ENCODE measurements at places on chromosomes 4 and X.

DNA sequence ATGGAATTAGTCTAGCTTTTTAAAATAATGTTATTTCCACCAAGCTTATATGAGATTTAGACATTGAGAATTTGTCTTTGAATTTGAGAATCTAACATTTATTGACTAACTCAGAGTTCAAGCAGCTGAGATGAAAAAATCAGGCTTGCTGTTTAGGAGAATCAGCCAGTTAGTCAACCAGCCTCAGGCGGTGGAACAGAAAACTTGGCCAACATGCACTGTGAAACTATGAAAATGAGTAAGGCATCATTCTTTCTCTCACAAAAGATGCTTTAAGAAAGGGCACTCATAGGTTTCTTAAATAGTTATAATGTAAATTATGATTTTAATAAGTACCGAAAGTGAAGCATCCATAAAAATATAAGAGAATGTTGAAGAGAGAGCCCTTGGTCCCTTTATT lies 84.2 kb downstream of the NFKB1 start:
- DNase-seq, result no peak

DNA sequence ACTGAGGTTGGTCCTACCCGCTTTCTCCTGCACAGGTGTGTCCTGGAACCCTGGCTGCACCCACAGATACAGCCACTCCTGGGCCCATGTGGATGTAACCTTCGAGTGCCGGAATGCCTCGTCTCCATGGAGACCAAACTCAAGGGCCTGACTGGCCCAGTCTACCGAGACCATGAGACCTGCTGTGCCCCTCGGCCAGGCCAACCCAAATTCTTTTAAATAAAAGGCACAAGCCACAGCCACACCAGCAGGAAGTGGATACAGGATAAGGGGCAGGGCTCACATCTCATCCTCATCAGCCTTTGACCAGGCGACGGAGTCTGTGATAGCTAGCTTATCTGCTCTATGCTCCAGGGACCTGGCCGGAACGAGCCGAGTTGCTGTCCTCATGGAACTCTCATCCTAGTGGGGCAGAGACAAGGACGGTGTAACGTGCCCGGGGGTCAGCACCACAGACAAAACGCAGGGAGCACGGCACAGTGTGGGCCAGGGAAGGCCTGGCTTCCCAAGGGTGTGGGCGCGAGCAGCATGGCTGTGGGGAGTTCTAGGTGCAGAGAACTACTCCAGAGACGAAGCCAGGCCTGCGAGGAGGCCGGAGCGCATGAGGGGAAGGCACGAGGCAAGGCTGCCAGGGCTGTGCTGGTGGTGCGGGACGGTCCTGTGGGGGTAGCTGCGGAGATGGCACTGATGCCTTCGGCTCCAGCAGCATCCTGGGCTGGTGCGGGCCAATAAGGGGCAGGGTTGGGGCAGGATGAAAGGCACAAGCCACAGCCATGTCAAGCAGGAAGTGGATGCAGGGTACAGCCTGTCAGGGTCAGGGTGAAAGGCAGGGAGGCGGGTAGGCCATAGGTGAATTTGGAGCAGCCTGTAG lies 22.7 kb downstream of the NOP14 start:
- DNase-seq, result no peak

- DNase-seq, result no peak
These were observed 226.4 kb upstream of the CASK start for GRCh38 chrX:42149765-42150164.

- no peak for DNase-seq
These were observed 74.0 kb downstream of the GRIA2 start for GRCh38 chr4:157294575-157294974.

- no peak for DNase-seq
These were observed 277.7 kb downstream of the ARAP2 start for GRCh38 chr4:35966566-35966965.

DNA sequence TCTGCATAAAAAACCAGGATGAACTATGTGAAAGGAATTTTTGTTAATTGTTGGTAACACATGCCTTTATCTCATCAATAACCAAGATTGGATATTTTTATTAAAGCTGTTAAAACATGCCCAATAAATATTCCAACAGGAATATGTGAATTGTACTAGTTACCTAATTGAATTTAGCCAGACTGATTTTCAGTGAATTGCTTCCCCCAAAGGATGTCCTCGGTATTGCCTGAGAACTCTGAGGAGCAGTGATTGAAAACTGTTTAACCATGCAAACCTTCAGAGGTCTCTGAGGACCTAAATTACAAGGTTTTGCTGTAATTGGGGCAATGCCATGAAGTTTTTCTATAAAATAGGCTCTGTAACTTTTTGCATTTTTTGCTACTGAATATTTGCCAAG lies 66.6 kb downstream of the BLTP1 start:
- DNase-seq, result peak; percentile 0

GRCh38 chrX:13293700-13294099 lies 26.2 kb downstream of the ATXN3L start:
- DNase-seq, result peak; percentile 96

DNA sequence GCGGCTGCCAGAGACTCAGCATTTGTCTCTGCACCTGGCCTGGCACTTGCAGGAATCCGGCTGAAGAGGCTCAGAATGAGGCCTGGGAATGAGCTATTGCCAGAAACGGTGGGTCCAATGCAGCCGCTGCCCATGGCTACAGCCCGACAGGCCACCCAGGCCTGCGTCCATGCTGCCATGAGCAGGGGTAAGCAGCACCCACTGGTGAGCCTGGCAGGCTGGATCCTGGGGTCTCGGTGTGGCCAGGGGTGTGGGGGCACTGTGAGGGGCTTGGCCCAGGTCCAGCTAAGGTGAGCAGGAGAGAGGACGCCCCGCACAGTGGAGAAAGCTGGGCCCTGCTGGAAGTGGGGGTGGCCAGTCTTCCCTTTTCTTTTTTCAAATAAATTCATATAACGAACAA lies 60.3 kb upstream of the MXD4 start:
- no peak for DNase-seq

DNA sequence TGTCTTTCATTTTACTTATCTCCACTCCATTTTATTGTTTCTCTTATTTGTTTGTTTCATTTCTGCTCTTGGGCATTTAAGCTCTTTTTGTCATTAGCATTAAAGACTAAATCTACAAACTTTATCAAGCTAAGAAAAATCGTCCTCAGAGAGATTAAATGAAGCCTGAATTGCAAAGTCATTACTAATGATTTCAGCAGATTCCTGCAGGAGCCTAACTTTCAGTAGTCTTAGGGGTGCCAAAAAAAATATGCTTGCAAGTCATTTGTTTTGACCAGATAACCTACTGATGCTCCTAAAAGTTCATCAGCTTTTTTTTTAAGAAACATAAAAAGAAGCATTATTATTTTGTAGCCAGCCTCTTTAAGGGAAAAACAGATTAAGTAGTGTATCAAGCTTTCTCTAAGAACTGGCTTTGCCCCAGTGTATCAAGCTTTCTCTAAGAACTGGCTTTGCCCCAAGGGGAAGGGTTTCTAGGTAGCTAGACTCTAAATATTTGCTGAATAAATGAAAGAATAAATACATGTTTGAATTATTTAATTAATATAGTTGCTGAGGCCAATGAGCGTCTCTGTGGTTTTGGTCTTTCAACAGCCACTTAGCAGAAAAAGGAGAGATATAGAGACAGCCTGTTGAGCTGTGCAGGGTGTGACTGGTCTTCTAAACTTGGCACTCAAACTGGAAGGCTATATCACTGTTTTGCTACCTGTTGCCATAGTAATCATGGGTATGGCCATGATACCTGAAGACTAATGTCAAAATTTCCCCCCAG lies 174.2 kb downstream of the BTC start:
- DNase-seq, result no peak

GRCh38 chr4:156515295-156515694 lies 456.3 kb downstream of the PDGFC start:
- no peak for DNase-seq

DNA sequence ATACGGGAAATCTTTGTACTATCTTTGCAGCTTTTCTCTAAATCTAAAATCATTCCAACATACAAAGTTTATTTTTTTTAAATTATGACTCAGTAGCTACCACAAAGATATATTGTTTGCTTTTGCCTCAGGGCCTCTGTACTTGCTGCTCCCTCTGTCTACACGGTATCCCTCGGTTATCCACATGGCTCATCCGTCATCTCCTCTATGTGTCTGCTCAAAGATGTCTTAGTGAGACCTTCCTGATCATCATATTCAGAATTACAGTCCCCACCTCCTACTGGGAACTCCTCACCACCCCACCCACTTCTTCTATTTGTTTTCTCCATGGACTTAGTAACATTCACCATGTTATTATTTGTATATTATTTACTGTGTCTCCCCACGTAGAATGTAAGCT lies 107.8 kb downstream of the PARM1 start:
- no peak for DNase-seq

DNA sequence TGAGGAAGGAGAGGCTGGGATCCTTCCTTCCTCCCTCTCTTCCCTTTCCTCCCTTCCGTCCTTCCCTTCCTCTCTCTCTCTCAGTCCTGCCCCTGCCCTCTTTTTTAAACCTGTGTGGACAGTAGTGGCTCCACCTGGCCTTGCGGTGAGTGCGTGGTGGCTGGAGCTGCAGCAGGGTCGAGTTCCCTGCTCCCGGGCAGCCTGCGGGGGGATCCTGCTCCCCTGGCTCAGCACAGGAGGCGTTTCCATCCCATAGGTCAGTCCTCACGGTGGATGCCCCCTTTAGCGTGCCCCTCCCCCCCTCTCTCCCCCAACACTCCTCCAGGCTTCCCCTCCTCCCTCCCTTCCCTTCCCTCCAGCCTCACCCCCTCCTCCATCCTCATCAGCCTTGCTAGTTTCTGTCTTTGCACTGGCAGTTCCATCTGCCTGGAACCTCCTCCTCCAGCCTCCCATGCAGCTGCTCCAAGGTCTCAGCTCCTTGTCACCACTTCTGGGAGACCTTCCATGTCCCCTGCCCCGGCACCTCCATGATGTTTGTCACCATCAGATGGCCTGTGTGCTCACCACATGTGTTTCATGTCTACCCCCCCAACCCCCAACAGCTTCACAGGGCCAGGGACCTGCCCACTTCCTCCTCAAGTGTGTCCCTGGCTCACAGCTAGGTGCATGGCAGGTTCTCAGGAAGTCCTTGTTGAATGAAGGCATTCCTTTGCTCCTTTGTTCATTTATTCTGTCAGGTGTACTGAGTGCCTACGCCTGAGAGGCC lies 68.4 kb downstream of the PSAPL1 start:
- DNase-seq, result peak; percentile 42

- no peak for DNase-seq
These were observed 148.4 kb upstream of the USP9X start for GRCh38 chrX:40936827-40937226.
